Activated CD4-positive, CD25-positive, alpha-beta regulatory T cell (primary cell): ENCODE measurements at places on chromosomes 11 and 22.

DNA sequence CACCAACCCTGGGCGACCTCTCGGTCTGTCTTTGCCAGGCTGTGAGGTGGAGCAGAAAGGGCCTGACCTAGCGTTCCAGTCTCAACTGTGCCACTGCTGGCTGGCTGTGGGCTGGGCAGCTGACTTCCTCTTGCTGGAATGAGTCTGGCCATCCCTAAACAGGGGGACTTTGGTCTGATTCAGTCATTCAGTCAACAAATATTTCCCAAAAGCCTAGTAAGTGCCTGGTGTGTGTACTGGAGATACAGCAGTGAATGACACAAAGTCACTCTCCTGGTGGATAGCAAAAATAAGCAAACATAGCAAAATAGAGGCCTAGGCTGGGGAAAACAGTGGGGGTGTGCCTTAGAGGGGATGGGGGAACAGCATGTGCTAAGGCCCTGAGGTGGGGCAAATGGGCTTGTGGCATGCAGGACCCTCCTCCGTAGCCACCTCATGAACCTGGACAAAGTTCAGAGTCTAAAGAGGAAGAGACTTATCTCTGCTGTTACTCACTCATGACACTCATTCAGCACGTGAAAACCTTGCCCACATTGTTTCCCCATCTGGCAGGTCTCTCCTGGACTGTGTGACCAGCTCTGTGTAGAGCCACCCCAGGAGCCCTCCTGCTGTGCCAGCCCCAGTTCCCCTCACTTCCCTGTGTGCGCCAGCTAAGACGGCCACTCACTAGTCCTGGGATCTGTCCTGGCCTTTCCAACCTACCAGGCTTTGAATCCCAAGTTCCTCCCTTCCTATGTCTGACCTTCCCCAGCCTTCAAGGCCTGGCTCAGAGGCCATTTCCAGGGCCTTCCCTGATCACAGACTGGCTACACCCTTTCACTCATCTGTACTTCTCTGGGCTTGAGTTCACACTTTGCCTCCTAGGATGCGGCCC is 4.7 kb downstream of the GUCD1 start:
- no peak for DNase-seq

DNA sequence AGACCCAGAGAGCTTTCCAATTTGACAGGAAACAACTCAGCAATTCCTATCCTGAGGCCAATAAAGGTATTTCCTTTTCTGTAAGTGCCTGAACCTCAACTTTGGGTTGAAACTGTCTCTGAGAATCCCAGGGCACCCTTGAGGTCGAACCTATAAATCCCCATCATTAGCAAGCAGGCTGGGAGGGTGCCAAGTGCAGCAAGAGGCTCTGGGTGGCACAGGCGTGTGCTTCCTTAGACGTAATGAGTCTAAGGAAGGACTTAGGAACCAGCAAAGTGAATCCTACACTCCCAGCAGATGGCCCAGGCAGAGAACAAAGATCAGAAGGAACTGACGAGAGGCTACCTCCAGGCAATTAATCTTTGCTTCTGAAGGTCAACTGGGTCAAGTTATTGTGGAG is 234.3 kb upstream of the NARS2 start:
- no peak for DNase-seq

DNA sequence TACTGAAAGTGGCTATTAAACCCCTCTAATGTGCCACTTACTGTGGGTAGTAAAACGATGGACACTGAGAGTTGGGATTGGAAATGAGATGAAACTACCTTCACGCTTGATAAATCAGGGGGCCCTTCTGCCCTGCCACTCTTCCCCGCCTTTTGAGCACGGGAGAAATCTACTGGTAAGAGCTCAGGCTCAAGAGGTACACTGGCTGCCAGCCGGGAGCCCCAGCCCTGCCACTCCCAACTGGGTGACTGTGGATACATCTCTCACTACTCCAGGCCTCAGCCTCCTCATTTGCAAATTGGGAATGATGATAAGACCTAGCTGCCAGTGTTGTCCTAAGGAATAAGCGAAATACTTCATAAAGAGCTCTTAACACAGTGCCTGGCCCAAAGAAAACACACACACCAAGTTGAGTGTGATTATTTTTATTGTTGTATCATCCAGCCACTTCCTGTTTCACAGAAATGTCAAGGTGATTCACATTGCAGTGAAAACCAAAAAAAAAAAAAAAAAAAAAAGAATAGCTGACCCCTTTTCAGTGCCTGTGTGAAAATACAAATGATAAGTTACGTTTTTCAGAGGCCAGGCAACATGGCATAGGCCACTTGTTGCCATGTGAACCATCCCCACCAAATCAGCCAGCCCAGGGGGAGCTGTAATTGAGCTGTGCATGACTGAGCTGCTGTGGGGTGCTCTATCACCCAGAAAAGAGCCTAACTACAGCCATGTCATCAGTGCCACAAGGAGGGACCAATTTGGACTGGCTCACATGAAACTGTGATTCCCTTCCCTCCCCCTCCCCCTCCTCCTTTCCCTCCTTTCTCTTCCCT is 4.4 kb upstream of the ZNRD2 start:
- no peak for DNase-seq

DNA sequence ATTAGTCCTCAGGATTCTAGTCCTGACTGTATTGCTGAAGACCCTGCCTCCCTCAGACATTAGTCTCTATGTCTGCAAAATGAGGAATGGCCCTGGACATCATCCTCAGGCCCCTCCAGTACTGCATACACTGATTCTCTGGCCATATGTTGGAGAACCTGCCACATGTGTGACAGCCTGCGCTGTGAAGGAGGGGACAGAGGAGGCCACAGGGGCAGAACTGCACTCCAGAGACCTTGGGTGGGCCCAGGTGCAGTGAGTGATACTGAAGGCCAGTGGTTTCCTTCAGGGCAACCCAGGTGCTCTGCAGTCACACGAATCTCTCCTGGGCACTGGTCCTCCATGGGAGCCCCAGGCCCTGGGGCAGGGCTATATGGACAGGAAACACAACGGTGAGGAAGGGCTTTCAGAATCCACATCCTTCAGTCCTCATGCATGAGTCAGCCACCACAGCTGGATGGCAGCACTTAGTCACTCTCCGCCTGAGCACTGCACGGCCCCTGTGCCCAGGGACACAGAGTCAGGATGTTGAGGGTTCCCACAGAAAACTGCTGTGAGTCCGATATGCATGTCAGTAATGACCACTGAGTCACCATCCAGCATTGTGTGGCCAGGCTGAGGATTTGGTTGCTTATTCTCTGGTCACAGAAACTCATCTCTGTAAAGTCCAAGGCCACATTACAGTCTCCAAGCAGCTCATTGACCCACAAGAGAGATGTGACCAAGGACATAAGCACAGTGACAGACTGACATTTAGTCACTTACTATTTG is 39.7 kb downstream of the ME3 start:
- DNase-seq, result no peak

- no peak for DNase-seq
These were observed 2.9 kb downstream of the TCIRG1 start for GRCh38 chr11:68041617-68042218.

- no peak for DNase-seq
These were observed 281.0 kb upstream of the C11orf87 start for GRCh38 chr11:109140857-109141515.

GRCh38 chr11:394034-394857 is at the start of gene PKP3:
TSS of gene PKP3 (plus strand) at chr11:394209. CDS start at chr11:394293, 84 bp downstream.
- DNase-seq, result no peak

DNA sequence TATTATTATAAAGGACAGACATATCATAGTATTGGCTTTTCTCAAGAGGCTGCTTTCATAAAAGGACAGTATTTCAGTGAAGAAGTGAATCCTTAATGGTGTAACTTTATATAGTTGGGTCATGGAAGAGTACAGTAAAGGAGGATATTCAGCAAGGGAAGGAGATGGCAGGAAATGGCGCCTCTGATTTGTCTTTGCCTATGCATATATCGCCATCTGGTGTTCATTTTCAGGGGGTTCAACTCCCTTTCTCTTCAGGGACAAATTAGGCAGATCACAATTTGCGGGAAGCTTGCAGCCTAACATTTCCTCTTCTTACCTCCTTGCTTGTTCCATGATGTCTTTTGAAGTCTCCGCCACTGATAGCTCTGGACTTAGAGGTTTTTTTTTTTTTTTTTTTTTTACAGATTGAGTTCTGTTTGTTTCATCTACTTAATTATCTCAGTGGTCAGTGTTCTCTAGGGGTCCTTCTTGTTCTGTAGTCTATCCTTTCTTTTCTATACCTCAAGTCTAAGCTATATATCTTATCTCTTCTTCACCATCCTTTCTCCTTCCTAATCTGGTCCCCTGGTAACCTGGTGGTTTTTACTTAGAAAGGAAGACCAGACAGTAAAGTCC is 21.8 kb upstream of the RRM1 start:
- no peak for DNase-seq

DNA sequence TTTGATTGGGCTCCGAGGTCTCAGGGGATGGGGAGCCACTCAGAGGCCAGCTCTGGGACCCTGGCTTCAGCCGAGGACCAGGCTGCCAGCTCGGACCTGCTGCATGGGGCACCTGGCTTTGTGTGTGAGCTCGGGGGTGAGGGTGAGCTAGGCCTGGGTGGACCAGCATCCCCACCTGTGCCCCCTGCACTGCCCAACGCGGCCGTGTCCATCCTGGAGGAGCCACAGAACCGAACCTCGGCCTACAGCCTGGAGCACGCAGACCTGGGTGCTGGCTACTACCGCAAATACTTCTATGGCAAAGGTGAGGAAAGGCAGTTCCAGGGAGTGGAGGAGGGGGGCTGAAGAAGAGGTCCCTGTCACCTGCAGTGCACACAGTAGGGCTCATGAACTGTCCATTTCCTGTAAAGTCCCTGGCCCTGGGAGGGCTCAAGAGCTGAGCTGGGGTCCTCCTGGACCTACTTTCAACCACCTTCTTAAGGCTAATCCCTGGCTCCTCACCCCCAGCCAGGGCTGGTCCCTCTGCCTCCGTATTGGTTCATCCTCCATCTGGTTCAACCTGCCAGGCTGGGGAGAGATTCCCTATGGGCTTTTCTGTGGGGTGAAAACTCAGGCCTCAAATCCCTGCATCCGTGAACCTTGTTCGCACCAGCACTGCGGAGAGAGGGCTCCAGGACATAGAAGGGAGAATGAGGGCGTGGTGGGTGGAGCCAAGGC is 3.6 kb downstream of the SIPA1 start:
- DNase-seq, result no peak

GRCh38 chr22:31100762-31101525 is 6.4 kb downstream of the SELENOM start:
- no peak for DNase-seq

GRCh38 chr11:2002807-2003206 is 5.2 kb upstream of the H19 start:
- DNase-seq, result no peak

GRCh38 chr11:102306048-102306597 is 11.2 kb upstream of the BIRC3 start:
- DNase-seq, result no peak

GRCh38 chr22:46090631-46091201 is 59.6 kb upstream of the PPARA start:
- DNase-seq, result no peak

DNA sequence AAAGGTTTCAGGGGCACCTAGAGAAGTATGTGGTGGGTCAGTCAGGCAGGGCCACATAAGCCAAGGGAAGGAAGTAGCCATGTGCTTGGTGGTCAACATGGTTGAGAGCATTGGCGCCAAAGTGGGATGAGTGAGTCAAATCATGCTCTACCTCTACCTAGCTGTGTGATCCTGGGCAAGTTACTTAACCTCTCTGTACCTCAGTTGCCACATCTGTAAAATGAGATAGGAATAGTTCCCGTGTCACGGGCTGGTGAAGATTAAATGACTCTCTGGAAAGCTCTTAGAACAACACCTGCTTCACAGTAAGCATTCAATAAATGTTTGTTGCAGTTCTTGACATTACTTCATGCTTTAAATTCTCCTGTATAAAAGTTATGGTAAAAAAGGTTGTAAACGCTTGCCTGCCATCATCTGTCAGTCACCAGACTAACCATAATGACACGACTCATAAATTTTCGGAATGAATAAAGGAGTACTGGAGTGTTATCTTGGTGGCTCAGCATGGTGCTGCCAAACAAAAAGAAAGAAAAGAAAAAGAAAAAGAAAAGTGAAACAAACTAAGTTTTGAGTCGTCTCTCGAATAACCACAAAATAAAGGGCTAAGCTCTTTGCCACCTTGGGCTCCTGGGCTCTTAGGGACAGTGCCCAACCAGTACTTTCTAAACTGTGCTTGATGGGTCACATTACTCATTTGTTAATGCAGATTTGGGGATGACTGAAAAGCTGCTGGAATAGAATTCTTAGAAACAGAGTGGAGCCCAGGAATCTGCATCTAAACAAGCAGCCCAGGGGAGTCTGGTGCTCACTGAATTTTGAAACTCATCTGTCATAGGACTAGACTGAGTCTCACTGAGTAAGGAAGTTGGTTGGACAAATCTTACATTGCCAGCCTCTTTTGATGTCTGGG is 107.6 kb downstream of the LDLRAD3 start:
- DNase-seq, result no peak

DNA sequence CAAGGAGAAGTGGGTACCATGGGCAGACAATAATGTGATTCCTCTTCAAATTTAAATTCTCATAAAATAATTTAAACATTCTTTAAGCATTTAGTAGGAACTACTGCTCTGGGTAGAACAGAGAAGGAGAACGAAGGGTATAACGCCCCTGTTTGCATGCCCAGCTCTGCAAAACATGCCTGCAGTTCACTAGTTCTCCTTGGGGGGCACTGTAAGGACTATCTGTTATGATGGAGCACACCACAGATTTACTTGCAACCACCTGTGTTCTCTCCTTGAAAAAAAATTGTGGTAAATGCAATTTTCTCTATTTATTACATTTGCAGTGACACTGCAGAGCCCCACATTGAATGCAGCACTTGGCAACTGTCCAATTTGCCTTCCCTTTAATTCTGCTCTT is 100.3 kb downstream of the GUCY1A2 start:
- no peak for DNase-seq

- DNase-seq, result no peak
These were observed 335.1 kb upstream of the API5 start for GRCh38 chr11:42976636-42977217.

- DNase-seq, result no peak
These were observed 4.7 kb upstream of the TSSC4 start for GRCh38 chr11:2395856-2396255.

DNA sequence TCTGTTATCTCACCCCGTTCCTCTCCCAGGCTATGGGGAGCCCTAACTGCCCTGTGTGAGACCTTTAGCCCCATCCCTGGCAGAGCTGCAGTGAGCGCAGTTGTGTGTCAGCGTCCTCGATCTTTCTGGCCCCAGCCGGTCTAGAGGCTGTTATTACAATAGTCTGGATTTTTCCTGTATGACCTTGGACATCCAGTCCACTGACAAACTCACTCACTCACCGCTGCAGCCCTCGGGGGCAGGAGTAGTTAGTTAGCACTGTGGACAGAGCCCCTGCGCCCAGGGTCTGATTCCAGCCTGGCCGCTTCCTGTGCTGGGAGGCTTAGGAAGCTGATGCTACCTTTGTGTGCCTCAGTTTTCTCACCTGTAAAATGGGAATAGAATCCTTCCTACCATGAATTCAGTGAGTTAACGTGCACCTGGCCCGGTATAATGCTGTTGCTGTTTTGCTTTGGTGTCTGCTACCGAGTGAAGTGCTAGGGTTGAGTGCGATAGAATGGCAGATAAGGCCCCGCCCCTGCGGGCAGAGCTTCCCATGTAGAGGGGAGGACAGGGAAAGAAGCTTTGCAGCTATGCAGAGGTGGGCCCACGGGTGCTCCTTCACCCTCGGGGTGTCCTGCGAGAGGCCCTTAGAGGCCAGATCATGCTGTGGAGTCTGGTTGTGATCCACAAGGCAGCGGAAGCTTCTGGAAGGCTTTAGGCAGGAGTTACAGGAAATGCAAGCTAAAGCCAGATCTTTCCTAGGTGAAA is 3.0 kb downstream of the LRP5 start:
- DNase-seq, result no peak

- DNase-seq, result no peak
These were observed 18.7 kb downstream of the RNF141 start for GRCh38 chr11:10522276-10522675.

GRCh38 chr22:24037851-24038765 is 27.0 kb downstream of the CABIN1 start:
- no peak for DNase-seq
